ENCODE measurements at places on chromosomes 1 and 21.

DNA sequence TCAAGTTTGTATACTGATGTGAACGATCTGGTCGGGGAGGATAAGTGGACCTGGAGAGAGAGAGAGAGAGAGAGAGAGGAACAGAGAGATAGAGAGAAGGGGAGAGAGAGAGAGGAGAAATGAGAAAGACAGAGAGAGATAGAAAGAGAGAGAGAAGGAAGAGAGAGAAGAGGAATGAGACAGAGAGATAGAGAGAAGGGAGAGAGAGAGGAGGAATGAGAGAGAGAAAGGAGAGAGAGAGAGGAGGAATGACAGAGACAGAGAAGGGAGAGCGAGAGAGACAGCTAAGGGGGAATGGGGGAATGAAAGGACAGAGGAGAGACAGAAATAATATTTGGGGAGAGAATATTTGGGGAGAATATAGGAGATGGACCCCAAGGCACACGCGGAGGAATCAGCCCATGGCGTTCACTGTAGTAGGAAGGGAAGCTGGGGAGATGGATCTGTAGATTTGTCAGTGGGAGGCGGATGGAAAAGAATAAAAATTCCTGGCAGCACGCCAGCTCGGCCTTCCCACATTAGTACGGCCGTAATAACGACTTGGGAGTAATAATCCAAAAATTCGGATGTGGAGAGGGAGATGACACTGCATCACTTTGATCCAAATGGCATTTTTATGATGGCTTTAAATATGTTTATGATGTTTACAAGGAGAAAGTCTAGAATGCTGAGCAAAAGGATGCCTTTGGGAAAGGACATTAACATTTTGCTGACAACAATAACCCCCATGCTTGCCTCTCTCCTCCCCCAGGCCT, 159.8 kb upstream of the KCNJ6 start:
- DNase-seq: no peak

GRCh38 chr21:45763074-45763473, 119.5 kb downstream of the PCBP3 start:
- DNase-seq: no peak

DNA sequence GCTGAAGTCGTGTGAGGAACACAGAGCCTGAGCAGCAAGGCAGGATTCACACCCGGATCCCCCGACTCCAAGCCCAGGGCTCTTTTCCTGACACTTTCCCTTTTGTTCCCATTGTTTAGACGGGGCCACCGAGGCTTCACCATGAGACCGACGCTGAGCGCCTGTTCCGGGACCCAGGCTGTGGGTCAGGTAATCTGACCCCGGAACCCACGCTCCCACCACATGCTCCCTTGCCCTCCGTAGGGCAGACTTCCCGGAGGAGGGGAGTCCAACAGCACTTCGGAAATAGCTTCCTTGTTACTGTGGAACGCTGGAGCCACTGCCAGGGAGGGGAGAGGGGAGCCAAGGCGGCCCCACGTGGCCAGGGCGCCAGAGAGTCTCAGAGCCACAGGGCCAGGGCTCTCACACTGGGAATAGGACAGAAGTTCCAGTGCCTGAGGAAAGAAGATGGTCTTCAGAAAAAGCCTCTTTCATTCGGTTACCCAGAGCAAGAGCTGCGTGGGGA, 18.4 kb downstream of the RUNX3 start:
- no peak for DNase-seq

DNA sequence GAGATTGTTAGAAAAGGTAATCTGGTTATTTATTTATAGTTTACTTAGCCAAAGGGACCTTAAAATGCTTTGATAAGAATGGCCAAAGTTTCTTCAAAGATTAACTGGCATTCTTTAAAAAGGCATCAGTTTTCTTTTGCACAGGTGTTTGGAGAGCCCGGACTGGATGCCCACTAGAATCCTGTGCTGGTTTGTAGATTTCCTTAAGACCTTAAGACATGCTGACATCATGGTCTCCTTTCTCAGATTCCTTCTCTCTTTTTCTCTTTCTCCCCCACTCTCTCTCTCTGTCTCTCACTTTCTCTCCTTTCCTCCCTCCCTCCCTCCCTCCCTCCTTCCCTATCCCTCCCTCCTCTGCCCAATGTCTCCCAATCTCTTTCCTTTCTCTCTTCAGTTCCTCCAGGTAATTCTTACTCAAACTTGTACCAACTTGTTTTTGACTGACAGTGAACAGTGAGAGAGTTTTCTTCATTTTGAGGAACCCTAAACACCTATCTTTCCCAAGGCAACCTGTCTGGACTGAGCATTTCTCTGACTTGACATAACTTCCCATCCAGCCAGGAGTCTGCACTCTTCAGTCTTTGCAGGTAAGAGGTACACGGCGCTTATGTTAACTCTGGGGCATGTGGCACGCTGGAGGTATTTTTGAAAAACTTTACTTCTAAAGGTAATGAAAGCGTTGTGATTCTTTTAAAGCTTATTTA, at the start of gene KCNJ15:
Gene KCNJ15 (plus strand): TSS at position 393 of the 704 bp plus-strand sequence. CDS start 42,271 bp downstream, outside the sequence.
- no peak for DNase-seq

- no peak for DNase-seq
Measured at GRCh38 chr1:208857465-208857864, 613.3 kb upstream of the PLXNA2 start.

DNA sequence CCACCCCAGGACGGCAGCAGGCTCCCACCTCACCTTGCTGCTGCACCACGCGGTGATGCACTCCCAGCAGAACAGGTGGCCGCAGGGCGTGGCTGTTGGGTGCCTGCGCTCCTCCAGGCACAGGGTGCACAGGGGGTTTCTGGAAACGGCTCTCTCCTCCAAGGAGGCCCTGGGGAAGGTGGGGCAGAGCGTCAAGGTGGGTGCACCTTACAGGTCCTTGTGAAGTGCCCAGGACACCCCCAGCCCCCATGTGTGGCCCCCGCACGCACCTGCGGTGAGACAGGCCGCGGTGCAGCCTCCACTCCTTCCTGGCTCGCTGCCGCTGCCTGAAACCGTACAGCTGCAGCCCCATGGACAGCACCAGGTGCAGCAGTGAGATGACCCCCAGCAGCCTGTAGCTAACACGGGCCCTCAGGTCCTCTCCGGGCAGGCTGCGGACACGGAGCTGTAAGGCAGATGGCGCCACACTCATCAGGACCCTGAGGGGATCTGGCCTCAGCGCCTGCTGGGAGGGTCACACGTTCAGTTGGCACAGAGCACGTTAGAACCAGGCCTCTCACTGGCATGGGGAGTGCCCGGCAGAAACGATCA, 5.8 kb downstream of the PEX10 start:
- no peak for DNase-seq

All from NCI-H146 (cell line).